ENCODE measurements at places on chromosomes 6 and 20. TPM values are rescaled to one million over a fixed set of nuclear protein-coding genes. Genes with fewer than 3 reads are reported as not detected.

- no peak overlapping the region for H3K4me3 ChIP-seq
- no peaks in the 10 kb centered on the region for H3K4me1 ChIP-seq
- DNase-seq = no peak
- H3K36me3 ChIP-seq = no peaks in the 10 kb centered on the region
- H3K27ac ChIP-seq = no peak overlapping the region
- H3K27me3 ChIP-seq = no peaks in the 10 kb centered on the region
Measured at GRCh38 chr6:166024252-166024651, 143.4 kb downstream of the TBXT start.

DNA sequence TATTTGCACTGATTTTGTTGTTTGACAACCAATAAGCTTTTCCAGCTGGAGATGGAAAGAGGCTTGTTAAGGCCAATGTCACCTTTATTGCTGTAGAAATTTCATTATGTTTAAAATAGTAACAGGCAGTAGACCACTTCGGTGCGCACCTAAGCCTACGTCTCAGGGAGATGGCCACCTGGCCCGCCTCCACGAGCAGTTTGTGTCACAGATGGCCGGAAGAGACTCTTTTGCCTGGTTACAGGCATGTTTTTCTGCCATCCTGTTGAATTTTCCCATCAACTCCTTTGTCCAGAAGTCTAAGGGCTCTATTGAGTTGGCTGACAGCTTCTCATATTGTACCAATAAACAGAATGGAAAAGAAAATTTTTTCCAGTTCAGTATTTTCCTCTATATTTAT lies 51.0 kb downstream of the SLC9A8 start:
- no peaks in the 10 kb centered on the region for H3K27me3 ChIP-seq
- peaks cover 10% of the 10 kb centered on the region for H3K4me1 ChIP-seq
- H3K36me3 ChIP-seq = peaks cover 21% of the 10 kb centered on the region
- no peak overlapping the region for H3K27ac ChIP-seq
- no peak for DNase-seq
- no peak overlapping the region for H3K4me3 ChIP-seq

- peaks cover 45% of the 10 kb centered on the region for H3K4me1 ChIP-seq
- no peak for DNase-seq
- H3K27me3 ChIP-seq = no peaks in the 10 kb centered on the region
- H3K36me3 ChIP-seq = peaks cover 2% of the 10 kb centered on the region
- no peak overlapping the region for H3K4me3 ChIP-seq
Measured at GRCh38 chr6:37487591-37488380, 11.9 kb downstream of the CCDC167 start.

- DNase-seq = no peak
- H3K4me1 ChIP-seq = no peaks in the 10 kb centered on the region
- no peaks in the 10 kb centered on the region for H3K36me3 ChIP-seq
- H3K4me3 ChIP-seq = no peak overlapping the region
- H3K27me3 ChIP-seq = no peaks in the 10 kb centered on the region
- H3K27ac ChIP-seq = no peak overlapping the region
Measured at GRCh38 chr20:11457488-11457887, 460.2 kb upstream of the BTBD3 start.

DNA sequence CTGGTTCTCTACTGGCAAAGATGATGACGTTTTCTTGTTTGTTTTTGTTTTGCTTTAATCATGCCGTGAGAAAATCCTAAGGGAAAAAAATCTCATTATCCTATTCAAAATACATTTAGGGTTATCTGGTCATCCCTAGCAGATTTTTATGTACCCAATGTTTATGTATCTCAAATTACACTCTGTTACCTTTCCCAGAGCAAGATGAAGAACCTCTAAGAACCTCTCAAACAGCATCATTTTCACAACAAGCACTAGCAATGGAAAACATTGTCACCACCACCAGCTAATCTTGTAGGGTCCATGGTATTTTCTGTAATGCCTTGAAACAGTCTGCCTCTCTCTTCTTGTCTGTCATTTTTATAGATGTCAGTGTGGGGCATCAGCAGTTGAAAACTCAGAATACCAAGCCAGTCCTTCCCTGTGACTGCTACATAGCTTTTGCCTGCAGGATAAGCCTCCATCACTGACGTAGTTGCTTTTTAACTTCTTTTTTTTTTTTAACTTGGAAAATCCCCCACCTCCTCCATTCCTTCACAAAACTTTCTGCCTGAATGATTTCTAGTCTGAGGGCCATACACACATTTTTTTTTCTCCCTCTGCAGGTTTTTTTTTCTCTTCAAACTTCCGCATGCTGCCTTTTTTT lies 2.4 kb upstream of the SNAP25 start:
- no peak overlapping the region for H3K27ac ChIP-seq
- H3K4me3 ChIP-seq = no peak overlapping the region
- peaks cover 3% of the 10 kb centered on the region for H3K36me3 ChIP-seq
- DNase-seq = no peak

DNA sequence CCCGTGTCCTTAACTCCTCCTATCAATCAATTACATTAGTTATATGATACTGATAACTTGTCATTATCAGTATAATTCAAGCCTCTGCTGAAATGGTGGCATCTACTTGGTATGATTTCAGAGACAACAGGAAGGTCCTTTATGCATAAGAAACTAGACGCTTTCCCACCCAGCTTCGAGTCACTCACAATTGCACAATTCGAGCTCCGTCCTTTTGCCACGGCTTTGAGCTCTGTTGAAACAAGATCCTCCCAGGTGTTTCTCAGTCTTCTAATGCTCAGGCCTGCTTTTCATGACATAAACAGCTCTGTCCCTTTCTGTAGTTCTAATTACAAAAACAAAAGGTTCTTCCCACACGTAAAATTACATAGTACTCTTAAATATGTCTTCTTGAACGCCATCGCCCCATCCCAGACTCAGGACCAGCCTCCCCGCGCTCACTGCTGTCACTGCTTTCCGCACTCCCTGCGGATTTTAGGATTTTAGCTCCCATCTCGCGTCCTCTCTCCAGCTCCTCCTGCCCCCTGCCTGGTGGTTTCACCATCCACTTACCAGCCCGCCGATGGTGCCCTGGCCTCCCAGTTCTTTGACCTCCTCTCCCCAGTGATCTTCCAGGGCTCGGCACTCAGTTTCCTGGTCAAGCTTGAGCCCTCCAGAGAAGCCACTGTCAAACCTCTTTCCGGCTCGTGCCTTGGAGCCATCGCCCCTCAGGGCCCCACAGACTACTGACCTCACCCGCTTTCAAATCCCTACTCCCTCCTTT lies 23.2 kb upstream of the PNPLA1 start:
- H3K27me3 ChIP-seq = peaks cover 14% of the 10 kb centered on the region
- H3K4me3 ChIP-seq = no peak overlapping the region
- no peak overlapping the region for H3K27ac ChIP-seq
- no peak for DNase-seq
- no peaks in the 10 kb centered on the region for H3K36me3 ChIP-seq

DNA sequence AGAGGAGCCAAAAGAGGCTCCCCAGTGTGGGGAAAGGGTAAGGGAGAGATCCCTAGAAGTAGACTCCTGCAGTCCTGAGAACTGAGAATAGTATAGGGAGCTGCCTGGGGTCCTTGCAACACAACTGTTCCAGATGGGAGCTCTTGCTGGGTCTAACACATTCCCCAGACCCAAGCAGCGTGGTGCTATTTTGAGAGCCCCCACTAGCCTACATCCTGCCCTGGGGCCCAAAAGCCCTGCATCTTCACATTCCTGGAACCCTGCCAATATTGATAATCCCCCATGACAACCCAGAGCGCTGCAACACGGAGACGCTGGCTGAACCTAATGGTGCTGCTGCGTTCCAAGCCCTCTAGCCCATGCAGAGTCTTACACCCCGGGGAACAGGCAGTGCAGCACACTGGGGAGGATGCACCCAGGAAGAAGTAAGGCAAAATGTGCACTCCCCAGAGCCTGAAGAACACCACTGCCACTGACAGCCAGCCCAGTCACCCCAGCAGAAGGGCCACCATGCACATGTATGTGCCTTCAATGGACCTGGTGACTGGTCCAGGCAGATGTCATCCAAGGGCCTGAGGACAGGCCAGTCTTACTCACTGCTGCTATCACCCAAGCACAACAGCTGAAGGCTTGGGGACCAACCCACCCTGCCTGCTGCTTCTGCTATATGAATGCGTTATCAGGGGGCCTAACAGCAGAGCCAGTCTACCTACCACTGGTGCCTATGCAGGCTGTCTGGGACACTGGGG lies 7.0 kb upstream of the RNF217 start:
- peaks cover 16% of the 10 kb centered on the region for H3K27me3 ChIP-seq
- no peaks in the 10 kb centered on the region for H3K4me1 ChIP-seq
- H3K36me3 ChIP-seq = no peaks in the 10 kb centered on the region
- DNase-seq = no peak

DNA sequence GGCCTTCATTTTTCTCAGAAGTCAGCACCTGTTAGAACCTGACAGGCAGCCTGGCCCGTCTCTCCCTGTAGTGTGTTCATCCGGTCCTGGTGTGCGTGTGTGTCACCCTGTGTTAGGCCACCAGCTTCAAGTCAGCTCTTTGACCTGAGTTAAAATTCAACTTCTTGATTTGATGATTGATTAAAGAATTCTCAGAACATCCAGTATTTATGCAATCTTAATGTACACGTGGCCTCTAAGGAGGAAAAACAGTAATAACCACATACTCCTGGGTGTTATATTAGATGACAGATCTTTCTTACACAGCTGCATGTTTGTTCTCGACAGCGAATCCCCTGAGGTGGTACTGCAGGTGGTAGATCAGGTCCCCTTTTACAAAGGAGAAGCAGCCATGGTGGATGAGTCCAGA lies 19.1 kb upstream of the TMEM217 start:
- no peaks in the 10 kb centered on the region for H3K27me3 ChIP-seq
- DNase-seq = no peak
- H3K36me3 ChIP-seq = peaks cover 33% of the 10 kb centered on the region

- peaks cover 41% of the 10 kb centered on the region for H3K4me1 ChIP-seq
- no peak for DNase-seq
- peak overlapping the region; percentile 79 for H3K4me3 ChIP-seq
- H3K27ac ChIP-seq = peak overlapping the region; percentile 15
- peaks cover 80% of the 10 kb centered on the region for H3K27me3 ChIP-seq
- H3K36me3 ChIP-seq = no peaks in the 10 kb centered on the region
Measured at GRCh38 chr20:21101453-21101931, 4.7 kb downstream of the LINC00237 start.

GRCh38 chr6:160363016-160363996 lies 15.1 kb downstream of the SLC22A3 start:
- no peak overlapping the region for H3K4me3 ChIP-seq
- H3K4me1 ChIP-seq = no peaks in the 10 kb centered on the region
- peaks cover 18% of the 10 kb centered on the region for H3K27me3 ChIP-seq
- H3K36me3 ChIP-seq = no peaks in the 10 kb centered on the region
- no peak overlapping the region for H3K27ac ChIP-seq
- no peak for DNase-seq

GRCh38 chr6:20403070-20403765 lies 1.5 kb downstream of the E2F3 start:
- peak; percentile 96 for DNase-seq
- peak overlapping the region; percentile 93 for H3K27ac ChIP-seq
- peak overlapping the region; percentile 92 for H3K4me3 ChIP-seq

GRCh38 chr6:31474871-31475286 lies 23.1 kb upstream of the MICB start:
- no peaks in the 10 kb centered on the region for H3K27me3 ChIP-seq
- no peak overlapping the region for H3K27ac ChIP-seq
- peaks cover 17% of the 10 kb centered on the region for H3K4me1 ChIP-seq
- DNase-seq = no peak
- peaks cover 9% of the 10 kb centered on the region for H3K36me3 ChIP-seq

DNA sequence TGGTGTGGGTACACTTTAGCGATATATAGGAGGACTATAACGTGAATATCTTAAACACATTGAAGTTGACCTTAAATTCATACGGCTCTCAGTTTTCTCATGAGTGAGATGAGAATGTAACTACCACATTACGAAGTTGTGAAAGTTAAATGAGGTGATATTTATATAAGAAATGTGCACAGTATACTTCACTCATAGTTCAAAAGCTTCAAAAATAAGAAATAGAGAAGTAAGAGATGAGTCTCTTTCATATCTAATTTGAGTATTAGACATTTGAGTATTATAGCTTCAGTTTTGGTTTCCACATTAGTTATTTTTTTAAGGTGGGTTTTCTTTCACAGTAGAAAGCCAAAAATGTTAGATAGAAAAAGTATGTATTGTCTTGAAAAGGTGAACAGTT lies 183.3 kb downstream of the NKAIN2 start:
- no peak for DNase-seq
- H3K36me3 ChIP-seq = no peaks in the 10 kb centered on the region
- no peaks in the 10 kb centered on the region for H3K4me1 ChIP-seq
- no peak overlapping the region for H3K27ac ChIP-seq
- H3K4me3 ChIP-seq = no peak overlapping the region

DNA sequence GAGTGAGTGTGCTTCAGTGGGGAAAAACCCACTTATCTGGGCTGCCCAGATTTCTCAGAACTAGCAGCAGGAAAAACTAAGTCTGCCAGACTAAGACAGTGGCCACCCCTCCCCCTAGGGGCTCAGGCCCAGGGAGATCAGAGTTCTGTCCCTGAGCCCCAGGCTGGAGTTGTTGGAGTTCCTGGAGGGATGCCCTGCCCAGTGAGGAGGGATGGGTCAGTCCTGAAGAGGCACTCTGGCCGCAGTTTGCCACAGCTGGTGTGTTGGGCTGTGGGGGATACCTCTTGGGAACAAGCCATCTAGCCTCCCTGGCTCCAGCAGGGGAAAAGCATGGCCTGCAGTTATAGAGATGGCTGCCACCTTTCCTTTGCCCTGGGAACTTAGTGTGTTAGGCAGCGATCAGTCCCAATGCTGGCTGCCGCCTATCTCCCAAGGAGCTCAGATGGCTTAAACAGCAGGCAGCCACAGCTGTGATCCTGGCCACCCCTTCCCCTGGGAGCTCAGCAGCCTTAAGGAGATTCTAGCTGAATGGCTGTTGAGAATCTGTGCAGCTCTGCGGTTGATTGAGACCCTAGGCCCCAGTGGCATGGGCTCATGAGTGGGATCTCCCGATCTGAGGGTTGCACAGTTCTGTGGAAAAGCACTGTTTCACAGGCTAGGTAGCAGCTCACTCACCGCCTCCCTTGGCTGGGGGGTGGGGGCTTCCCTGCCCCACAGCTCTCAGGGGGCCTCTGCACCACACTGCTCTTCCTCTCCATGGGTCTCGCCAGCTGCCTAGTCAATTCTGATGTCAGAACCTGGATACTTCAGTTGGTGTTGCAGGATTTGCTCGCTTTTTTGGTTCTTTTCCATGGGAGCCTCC lies 13.2 kb downstream of the SIRPG start:
- peaks cover 31% of the 10 kb centered on the region for H3K4me1 ChIP-seq
- DNase-seq = no peak
- H3K36me3 ChIP-seq = peaks cover 58% of the 10 kb centered on the region
- no peaks in the 10 kb centered on the region for H3K27me3 ChIP-seq

PDE7B gene
- 3.5 TPM for total RNA-seq

JAG1 gene
- total RNA-seq = 0.15 TPM

SEL1L2 gene
- not detected for total RNA-seq

SF3B5 gene
- total RNA-seq = 176 TPM

WFDC5 gene
- total RNA-seq = not detected

GABRR2 gene
- 0.67 TPM for total RNA-seq

POM121L2 gene
- total RNA-seq = not detected

DNAH8 gene
- 0.12 TPM for total RNA-seq

TMEM170B gene
- total RNA-seq = 1.7 TPM

CST4 gene
- total RNA-seq = not detected

TPX2 gene
- 159 TPM for total RNA-seq

Measured in activated CD8-positive, alpha-beta memory T cell treated with anti-CD3 and anti-CD28 coated beads, Interleukin-2, amount 10 ng/mL, durations not matched to agents 7 days and 5 days (primary cell).